CD8-positive, alpha-beta memory T cell (primary cell): ENCODE measurements at places on chromosomes 11 and 22. TPM values are rescaled to one million over a fixed set of nuclear protein-coding genes. Genes with fewer than 3 reads are reported as not detected.

Gene RIMBP3C
- total RNA-seq = 0.37 TPM

Gene EIF4ENIF1
- total RNA-seq = 52.1 TPM

Gene SMC1B
- 0.38 TPM for total RNA-seq

Gene ARHGAP32
- total RNA-seq = 3.1 TPM

Gene SEC14L2
- 4.9 TPM for total RNA-seq

Gene IGLL1
- not detected for total RNA-seq

Gene TSSC4
- total RNA-seq = 84.1 TPM
